Dermis microvascular lymphatic vessel endothelial cell (primary cell): ENCODE measurements at places on chromosomes 12 and 14.

DNA sequence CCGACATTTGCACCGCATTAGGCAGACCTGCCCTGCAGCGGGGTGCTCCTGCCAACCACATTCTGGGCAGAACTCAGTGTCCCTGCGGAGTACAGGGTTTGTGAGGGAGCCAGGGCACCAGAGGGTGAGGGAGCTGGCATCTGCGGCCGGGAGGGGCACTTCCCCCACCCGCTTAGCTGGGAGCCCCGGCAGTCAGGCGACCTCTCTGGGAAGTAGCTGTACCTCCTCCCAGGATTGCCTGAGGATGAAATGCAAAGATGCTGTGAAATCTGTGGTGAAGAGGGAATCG lies 58.6 kb downstream of the ANKRD9 start:
- no peak for DNase-seq

DNA sequence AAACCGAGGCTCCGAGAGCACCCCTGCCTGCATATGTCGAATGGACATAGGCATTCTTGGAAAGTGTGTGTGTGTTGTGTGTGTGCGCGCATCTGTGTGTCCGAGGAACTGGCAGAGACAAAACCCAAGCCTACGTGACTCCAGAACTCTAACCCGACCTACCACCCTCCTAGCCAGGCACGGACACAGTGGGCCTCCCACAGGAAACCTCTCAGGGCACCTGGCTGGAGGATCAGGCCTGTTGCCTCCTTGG lies 556 bp upstream of the PGF start:
- no peak for DNase-seq

DNA sequence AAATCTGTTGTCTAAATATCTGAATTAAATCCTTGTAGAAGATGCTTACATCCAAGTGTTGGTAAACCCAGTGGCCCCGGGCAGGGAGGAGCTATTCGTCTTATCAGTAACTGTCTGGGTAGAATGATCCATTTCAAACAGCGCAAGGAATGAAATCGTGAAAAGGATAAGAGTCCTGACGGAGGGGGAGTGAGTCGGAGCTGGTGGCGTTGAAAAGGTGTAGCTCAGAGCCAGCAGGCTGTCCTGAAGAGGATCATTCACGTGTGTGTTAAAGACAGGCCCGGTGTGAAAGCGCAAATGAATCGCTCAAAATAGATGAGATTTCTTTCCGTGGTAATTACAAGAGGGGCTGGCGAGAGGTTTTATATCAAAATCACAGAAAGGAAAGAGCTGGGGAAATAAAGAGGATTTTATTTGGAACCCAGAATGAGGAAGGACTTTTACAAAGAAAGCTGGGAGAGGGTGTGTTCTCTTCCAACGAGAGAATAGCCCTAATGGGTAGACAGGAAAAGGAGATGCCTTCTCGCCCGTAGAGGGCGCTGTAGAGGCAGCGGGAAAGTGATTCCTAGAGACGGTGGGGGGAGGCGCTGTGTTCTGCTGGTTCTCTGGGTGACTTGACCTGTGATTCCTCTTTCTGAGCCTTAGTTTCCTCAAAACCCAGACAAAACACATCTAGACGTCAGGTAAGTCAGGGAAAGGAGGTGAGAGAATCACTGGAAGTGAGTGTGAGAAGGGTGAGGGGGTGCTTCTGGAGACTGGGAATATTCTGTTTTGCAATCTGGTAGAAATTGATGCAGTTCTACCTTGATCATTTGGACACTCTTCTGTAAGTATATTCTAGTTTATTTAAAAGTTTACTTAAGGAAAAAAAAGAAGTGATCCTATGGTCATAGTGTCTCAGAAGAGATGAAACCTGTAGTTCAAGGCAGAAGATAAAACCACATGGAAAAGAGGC lies 39.3 kb downstream of the SRRM4 start:
- no peak for DNase-seq

DNA sequence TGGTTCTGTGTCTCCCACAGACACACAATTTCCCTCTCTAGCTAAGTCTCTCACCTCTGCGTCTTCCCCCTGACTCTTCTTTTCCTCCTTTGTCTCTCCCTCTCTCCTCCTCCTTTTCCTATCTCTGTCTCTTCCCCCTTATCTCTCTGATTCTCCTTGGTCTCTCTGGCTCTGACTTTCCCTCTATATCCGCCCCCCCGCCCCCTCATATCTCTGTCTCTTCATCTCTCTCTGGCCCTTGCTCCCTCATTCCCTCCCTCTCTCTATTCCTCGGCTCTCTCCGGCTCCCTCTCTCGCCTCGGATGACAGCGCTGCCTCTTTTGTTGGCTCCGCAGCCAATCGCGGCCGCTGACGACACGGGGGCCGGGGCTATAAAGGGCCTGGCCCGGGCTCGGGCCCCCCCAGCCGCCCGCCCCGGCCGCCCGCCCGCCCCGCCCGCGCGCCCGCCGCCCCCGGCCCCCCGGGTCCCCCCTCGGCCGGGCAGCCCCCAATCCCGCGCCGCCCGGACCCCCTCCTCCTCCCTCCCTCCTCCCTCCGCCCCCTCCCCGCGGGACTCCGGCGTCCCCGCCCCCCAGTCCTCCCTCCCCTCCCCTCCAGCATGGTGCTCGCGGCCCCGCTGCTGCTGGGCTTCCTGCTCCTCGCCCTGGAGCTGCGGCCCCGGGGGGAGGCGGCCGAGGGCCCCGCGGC lies at the start of gene GDF11:
Gene GDF11 (plus strand): TSS at position 404 of the 687 bp plus-strand sequence. CDS start 195 bp downstream, at position 599.
- DNase-seq, result no peak

- DNase-seq, result peak; percentile 67
Measured at GRCh38 chr12:98653866-98654493, 8.9 kb downstream of the APAF1 start.
